Fibroblast of skin of left biceps (primary cell): ENCODE measurements at places on chromosomes 3 and 15.

- no peak for DNase-seq
These were observed 12.6 kb downstream of the ATP2C1 start for GRCh38 chr3:130906374-130906995.

DNA sequence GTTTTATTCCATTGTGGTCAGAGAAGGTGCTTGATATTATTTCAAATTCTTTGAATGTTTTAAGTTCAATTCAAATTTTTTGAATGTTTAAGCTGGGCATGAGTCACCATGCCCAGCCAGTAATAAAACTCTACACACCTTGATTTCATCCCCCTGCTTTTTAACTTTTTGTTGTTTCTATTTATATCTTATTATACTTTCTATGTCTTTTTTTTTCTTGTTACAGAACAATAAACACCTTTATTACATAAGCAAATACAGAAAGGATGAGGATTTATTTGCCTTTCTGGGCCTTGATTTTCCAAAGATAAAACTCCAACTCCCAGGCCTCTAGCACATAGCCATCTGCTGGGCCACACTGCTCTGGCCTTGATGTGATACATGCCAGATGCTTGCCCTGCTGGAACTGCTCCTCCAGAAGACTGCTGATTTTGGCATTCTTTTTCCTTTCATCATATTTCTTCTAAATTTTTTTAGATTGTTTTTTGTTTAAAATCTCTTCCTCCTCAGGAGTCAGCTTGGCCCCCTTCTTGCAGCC, 14.0 kb downstream of the DNAH12 start:
- no peak for DNase-seq

GRCh38 chr15:36601497-36601932, 22.1 kb downstream of the CDIN1 start:
- no peak for DNase-seq

GRCh38 chr3:83224101-83224868, 1462.8 kb upstream of the GBE1 start:
- DNase-seq, result peak; percentile 3

DNA sequence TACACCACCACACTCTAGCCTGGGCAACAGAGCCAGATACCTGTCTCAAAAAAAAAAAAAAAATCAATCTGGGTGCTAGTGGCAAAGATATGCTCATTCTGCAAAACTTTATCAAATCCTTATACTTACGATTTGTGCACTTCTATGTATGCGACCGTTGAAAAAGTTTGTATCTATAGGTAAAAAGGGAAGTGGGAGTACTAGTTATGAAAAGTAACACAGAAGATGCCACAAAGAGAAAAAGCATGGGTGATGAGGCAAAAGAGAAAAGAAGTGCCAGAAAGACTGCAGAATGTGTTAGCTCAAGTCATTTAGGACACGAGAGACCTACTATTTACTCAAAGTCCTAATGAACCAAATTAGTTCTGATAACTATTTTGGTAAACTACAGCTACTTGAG, 407.8 kb downstream of the SHQ1 start:
- DNase-seq, result no peak

GRCh38 chr15:31488437-31489204, 162.0 kb downstream of the KLF13 start:
- peak; percentile 59 for DNase-seq

- DNase-seq, result no peak
These were observed 36.7 kb upstream of the LHFPL4 start for GRCh38 chr3:9590282-9590791.

GRCh38 chr15:85504749-85505676, 124.6 kb downstream of the AKAP13 start:
- no peak for DNase-seq
